H7 (cell line): ENCODE measurements at places on chromosomes 3 and 15.

DNA sequence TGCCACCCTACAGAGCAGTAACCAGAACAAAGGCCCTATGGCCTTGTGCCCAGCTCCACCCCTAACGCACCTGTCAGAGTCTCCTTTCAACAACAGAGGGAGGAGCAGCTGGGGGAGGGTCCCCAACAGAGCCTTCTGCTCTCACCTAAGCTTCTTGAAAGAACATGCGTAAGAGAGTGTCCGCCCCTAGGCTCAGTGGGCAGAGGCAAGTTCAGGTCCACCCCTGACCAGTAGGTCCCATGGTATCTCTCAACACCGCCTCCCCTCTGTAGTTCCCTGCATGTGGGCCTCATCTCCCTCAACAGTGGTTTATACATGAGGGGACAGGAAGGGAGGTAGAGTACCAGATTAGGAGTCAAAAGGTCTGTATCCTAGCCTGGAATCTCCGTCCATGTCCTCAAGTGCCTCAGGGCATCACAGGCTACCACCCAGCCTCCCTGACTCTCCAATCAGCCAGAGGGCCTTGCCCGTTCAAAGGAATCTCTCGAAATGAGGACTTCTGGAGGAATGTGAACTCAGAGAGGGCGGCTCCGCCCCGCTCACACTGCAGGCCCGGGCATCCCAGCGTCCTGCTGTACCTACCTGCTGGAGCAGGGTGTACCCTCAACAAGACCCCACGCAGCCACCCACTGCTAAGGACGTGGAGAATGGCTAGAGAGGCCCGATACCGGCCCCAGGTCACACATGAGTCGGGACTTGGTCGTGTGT is 680 bp downstream of the POC1A start:
- DNase-seq: peak; percentile 77

DNA sequence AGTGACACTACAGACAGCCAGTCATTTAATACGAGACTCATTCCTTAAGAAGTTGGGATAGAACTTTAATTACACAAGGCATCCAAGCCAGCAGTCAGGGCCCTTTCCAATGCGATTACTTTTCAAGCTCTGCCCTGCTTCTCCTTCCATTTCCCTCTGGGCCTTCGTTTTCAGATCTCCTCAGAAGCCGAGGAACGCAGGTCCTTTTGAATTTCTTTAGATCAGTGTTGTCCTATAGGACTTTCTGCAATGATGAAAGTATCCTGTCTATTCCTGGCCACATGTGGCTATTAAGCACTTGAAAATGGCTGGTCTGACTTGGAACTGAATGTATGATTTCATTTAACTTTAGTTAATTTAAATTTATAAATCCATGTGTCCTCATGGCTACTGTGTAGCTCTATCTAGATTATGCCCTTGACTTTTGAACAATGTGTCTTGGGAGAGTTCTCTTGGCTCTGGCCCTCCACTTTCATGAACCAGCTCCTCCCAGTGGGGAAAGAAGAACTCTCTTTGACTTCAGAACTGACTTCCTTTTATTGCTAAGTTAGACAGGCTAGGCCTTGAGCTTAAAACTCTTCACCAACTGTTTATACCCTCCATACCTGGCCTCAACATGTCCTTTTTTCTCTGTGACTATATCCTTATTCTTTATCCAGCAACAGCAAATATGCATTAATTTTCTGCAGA is 22.6 kb downstream of the TGFBR2 start:
- no peak for DNase-seq

- DNase-seq: no peak
These were observed 77.0 kb upstream of the PRR23C start for GRCh38 chr3:139121513-139122220.

- DNase-seq: no peak
These were observed 603.7 kb upstream of the ALCAM start for GRCh38 chr3:104763007-104763406.

DNA sequence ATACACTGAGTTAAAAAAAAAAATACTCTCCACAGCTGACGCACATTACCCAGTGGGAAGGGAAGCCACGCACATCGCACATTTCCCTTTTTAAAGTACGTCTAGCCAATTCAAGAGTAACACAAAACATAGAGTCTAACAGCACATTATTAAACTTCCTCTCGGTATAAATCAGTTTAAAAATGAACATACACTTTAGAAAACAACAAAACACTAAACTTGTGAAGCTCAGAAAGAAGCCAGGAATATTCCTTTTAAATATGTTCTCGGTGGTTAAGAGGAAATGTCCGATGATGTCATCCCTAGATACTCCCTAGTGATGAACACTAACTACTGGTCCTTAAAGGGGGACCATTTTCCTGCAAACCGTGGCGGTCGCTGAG is 721 bp downstream of the MYEF2 start:
- no peak for DNase-seq

- DNase-seq: no peak
These were observed 775.0 kb downstream of the SQOR start for GRCh38 chr15:46409841-46410301.

DNA sequence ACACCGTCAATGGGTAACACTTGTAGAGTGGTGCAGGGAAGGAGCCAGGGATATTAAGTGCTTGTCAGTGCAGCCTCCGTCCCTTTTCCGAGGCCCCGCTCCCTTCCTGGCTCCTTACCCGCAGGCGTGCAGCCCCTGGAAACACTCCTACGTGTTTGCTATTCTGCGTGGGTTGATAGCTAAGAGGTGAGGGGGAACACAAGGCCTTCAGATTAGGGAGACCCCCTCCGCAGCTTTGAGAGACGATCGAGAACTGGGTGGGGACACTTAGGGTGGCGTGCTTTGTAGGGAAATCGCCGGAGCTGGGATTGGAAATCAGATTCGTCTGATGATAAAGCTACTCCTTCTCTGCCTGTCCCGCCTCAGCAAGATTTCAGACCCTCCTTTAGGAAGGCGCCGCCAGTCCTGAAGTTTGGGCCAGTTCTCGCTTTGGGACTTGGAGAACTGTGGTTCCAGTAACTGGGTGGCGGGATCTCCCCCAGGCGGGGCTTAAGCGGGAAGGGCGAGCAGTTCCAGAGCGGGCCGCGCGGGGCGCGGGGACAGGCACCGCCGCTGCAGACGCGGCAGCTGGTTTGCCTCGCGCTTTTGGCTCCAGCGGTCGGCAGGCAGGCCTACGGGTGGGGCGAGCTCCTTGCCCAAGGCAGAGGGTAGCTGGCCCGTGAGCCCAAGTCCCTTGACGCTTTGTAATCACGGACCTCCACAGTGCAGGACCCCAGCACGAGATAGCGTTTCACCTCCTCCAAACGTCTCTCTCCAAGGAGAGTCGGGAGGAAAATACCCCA is 8.0 kb upstream of the FAM107A start:
- peak; percentile 94 for DNase-seq

GRCh38 chr3:127369356-127369935 is 81.6 kb upstream of the PRR20G start:
- DNase-seq: no peak

GRCh38 chr3:67614195-67614594 is 40.2 kb downstream of the SUCLG2 start:
- DNase-seq: peak; percentile 13

DNA sequence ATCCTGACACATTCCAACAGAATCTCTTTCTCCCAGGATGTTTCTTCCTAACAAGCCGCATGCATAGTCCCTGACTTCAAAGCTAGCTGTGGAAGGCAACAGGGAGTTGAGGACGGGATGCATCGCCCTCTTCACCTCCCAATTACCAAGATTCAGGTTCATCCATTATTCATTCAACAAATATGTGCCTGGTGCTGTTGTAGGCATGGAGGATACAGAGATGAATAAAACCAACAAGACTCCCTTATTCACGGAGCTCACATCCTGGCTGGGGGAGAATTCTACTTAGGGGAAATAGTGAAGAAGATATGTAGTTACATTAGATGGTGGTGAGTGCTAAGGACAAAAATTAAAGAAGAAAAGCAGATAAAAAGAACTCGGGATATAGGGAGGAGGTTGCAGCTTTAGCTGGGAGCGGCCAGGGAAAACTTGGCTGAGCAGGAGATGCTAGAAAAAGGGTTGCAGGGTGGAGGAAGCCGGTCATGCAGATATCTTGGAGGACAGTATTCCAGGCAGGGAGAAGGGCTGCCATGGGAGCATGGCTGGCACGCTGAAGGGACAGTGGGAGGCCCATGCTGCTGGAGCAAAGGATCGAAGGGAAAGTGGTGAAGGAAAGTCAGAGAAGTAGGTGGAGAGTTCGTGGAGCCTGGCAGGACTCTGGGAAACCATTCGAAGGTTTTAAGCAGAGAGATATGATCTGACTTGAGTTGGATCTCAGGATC is 5.0 kb downstream of the ITGB5 start:
- DNase-seq: no peak

DNA sequence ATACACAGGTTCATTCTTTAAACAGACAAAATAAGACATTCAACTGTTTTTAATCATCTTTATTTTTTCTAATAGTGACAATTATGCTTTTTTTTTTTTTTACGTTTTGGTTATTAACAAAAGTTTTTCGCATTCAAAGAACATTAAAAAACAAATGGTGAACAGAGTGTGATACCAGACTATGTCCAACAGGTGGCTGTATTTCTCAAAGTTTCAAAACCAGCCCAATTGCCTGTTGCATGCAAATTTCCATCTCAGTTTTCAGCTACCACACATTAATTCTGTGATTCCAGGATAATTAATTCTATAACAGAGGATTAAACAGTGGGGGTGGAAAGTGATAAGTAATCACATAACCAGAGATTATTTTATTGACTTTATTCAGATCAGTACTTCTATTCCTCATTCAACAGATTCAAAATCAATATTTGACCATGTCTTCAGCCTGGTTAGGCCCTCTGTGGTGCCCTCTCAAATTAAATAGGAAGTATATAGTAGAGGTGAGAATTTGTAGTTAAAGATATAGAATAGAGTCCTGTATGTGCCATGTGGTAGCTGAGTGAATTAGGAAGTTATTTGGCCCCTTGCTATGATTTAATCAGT is 122.2 kb upstream of the DCBLD2 start:
- peak; percentile 13 for DNase-seq

DNA sequence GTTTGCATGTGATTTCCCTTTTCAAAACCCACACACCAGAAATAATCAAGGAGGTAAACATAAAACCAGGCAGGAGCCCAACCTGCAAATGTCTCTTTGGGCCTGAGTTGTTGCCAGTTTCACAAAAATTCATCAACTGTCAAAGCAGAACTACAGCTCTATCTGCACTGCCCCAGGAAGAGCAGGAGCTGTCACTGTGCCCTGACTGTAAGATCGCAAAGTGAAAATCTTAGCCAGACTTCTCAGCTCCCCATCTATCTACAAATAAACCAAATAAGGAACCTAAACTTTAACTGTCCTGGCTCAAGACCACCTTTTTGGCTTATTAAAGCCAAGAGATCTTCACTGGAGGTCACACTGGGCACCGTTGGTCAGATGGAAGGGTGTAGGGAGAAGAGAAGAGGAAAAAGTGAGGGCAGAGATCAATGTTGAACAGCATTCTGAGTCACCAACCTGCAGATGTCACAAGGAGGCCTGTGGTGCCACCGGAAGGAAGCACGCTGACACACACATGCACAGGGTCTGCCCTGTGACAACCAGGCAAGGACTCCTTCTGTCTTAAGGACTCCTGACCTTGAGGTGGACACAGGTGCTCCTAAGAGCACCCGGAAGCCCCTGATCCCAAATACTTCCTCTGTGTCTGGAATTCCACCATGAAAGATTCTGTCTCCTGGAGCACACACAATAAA is 58.7 kb downstream of the RPN1 start:
- no peak for DNase-seq

DNA sequence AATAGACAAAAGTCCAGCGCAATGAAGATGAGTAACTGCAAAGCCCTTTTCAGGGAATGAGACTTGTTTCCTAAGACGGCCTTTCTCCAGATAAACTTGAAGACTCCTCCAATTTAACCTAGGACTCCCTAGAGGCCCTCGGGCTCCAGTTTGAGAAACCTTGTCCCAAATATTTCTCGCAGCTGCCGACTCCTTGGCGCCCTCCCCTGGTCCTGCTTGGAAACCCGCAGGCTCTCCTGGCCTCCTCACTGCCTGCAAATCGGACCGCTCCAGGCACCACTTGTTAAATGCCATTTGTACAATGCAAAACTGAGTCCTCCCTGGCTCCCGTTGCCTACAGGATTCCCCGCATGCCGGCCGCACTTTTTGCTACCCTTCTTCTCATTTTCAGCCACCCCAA is 36.8 kb downstream of the MUC4 start:
- peak; percentile 88 for DNase-seq

DNA sequence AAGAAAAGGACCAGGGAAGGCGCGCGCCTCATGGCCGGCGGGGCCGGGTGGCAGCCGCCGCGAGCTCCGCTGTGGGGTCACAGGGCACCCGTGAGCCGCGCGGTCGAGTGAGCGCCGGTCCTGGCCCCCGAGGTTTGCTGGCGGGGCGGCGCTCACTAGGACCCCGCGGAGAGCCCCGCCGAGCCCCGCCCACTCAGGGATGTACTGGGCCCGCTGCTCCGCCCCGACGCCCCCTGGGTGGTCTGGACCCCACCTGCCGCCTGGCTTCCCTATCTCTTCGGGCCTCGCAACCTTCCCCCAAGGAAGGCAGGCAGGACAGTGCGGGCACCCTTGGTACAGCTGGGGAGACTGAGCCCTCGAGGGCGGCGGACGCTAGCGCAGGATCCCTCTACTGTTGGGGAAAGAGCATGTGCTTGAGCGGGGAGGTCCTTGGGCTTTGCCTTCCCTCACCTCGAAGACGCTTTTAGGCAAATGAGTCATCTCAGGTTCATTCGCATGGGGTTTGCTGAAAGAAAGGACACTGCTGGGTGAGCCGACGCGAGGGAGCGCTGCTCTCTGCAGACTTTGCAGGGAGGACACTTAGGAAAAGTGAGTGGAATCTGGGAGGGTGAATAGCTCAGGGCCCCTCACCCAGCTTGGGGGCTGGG is at the start of gene CHRNB4:
CHRNB4 (minus strand) TSS at position 109 of the 647 bp plus-strand sequence; CDS start at position 32, 77 bp downstream.
- DNase-seq: peak; percentile 98

GRCh38 chr15:57048930-57049549 is 130.6 kb downstream of the TCF12 start:
- DNase-seq: no peak

DNA sequence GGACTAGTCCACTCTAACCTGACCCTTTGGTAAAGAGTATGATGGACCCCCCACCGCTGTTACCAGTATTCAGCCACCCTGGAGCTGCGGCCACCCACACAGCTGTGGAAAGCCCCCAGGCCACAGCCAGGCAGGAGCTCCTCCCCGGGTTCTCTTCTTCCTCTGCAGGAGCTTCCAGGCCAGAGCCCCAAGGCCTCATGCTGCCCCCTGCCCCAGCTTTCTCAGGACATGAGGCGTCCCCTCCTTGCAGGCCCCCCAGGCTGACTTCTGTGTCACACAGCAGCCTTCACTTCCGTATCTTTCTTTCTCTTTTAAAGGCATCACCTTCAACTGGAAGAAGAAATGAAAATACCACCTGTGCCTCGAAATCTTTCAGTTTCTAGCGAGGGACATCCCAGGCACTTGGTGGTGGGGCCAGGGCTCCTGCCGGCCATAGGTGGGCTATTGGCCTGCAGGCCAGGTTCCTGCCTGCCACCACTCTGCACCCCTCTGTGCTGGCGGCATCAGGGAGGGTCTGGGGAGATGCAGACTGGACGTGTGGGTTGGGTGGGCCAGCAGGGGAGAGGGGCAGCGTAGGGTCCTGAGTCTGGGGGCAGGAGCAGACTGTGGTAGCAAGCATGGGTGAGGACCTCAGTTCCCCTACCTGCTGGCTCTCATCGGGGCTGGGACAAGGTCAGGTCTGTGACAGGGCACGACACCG is 19.9 kb downstream of the KLF13 start:
- DNase-seq: no peak
